CD4-positive, alpha-beta T cell treated with Interleukin-10 for 1 hour (primary cell): ENCODE measurements at places on chromosomes 1 and 21.

GRCh38 chr1:95287825-95288224 lies 53.8 kb downstream of the RWDD3 start:
- DNase-seq: no peak

DNA sequence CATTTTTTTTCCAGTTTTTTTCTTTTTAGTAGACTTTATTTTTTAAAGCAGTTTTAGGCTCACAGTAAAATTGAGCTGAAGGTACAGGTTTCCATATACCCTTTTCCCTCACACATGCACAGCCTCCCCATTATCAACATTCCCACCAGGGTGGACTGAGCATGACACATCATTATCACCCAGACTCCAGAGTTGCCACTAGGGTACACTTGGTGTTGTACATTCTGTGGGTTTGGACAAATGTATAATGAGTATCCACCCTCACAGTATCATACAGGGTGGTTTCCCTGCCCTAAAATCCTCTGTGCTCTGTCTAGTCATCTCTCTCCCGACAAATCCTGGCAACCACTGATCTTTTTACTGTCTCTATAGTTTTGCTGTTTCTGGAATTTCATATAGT lies 3.0 kb upstream of the AIM2 start:
- no peak for DNase-seq

DNA sequence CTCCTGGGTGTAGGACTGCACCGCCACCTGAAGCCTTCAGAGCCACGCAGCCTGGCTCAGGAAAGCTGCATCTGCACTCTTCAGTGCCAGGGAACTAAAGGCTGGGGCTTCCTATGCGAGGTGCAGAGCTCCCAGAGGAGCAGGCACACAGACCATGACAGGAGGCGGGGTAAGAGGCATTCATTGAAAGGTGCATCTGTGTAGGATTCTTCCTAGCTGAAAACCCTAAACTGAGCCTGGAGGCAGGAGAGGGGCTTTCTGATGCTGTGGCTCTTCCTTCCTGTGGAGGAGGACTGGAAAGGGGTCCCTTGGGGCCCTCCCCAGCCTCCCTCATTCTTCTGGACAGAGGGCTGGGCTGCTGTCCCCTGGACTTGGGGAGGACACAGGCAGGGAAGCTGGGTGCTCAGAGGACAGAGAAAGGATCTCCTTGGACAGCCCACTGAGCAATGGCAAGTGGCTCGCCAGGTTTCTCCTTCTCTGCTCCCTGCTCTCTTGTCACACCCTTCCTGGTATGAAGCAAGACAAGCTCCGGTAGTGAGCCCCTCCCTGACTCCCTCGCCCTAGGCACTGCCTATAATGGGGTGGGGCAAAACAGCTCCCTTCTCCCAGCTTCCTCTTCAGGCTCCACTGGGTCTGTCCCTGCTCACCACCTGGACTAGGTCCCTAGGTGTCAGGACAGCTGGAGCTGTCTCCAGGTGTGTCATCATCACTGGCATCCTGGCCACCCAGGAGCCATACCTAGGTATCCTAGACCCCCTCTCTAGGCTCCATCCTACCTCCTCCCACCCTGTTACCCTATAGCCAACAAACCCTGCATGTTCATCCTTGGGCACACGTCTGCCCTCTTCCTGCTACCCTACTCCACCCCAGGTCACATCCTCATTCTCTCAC lies 20.0 kb downstream of the S100A6 start:
- DNase-seq: no peak

DNA sequence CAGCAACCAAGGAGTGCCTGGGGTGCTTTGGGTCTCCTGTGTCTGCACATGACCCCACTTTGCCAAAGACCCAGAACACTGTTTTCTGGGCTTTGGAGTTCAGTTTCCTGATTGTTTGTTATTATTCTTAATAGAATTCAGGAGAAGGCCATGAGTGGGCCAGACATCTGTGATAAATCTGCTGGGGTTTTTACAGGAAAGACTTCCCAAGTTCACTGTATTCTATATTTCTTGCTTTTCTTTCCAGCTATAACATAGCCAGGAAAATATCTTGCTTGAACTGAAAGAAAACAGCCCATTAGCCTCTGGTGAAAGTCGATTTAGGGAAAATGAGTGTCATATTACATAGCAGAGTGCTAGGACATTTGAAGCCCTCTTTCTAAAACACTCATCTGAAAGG lies 345.1 kb upstream of the USP24 start:
- no peak for DNase-seq

GRCh38 chr1:48776393-48777218 lies at the start of gene BEND5:
Gene BEND5, minus strand, starts transcription at chr1:48776891. Its CDS starts 60 bp downstream, at chr1:48776831.
- peak; percentile 50 for DNase-seq

DNA sequence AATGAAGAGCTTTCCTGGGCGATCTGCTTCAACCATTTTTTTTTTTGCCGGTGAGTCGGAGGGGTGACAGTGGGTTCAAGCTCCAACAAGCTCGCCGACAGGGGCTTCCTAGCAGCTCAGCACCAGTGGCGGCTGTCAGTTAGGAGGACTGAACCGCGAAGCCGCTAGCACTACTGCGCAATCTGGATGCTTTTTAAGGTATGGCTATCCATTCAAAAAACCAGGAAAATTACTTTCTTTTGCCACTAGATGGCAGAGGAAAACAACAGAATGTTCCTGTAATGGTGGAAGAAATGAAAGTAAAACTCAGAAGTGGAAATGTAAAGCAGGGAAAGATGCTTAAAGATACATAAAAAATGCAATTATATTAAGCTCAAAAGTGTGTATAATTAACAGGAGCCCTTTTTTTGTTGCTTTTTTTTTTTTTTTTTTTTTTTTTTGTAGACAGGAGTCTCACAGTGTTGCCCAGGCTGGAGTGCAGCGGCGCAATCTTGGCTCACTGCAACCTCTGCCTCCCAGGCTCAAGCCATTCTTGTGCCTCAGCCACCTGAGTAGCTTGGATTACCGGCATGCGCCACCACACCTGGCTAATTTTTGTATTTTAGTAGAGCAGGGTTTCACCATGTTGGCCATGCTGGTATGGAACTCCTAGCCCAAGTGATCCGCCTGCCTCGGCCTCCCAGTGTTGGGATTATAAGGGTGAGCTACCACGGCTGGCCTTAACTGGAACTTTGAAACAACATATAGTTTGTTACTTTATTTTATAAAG lies 8.5 kb downstream of the KYAT3 start:
- peak; percentile 80 for DNase-seq

GRCh38 chr1:34292472-34292871 lies 115.8 kb downstream of the C1orf94 start:
- no peak for DNase-seq

DNA sequence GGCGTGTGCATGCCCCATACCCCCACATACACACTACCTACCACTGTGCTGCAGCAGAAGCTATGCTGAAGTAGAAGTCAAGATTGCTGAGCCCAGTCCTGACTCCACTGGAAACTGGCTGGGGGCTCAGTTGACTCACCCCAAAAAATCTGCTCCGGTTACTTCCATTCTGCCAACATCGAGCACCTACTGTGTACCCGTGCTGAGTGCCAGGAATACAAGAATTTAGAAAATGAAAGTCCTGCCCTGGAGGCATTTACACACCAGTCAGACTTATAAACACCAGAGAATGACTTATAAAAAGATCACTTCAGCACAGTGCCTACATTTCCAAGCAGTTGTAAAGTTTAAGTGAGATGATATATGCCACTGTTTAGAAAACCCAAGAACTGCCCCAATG lies 99.1 kb downstream of the NMNAT2 start:
- DNase-seq: no peak

DNA sequence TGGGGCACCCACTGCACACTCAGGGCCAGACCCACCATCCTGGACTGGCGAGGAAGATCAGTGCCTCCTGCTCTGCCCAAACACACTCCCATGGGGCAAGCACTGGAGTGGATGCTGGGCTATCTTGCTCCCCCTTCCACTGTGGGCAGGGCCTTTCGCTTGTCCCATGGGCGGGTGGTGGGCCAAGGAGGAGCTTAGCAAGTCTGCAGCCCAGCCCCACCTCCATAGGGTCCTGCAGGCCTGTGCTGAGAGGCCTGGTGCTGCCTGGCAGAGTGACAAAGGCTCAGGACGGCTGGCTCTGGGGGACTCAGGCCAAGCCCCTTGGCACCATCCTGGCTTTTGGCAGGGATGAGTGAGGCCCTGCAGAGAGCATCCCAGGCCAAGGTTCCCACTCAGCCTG lies 89.4 kb downstream of the PTPRU start:
- DNase-seq: no peak

- DNase-seq: no peak
Observed at GRCh38 chr1:93324486-93325464, 20.9 kb upstream of the DR1 start.
